Fibroblast of skin of scalp (primary cell): ENCODE measurements at places on chromosomes 11 and 22.
A peak's percentile ranks its signal among the peaks of the same experiment; 100 is the strongest.

- peak; percentile 49 for DNase-seq
Measured at GRCh38 chr11:66335531-66336233, 552 bp downstream of the RIN1 start.

GRCh38 chr11:118128721-118129470, 23.7 kb downstream of the SCN4B start:
- DNase-seq, result no peak

GRCh38 chr11:61102667-61103571, 630 bp downstream of the CD5 start:
- no peak for DNase-seq

- DNase-seq, result peak; percentile 14
Measured at GRCh38 chr11:111602865-111603610, 789 bp downstream of the SIK2 start.

GRCh38 chr11:73528013-73528412, 69.9 kb downstream of the FAM168A start:
- DNase-seq, result no peak

DNA sequence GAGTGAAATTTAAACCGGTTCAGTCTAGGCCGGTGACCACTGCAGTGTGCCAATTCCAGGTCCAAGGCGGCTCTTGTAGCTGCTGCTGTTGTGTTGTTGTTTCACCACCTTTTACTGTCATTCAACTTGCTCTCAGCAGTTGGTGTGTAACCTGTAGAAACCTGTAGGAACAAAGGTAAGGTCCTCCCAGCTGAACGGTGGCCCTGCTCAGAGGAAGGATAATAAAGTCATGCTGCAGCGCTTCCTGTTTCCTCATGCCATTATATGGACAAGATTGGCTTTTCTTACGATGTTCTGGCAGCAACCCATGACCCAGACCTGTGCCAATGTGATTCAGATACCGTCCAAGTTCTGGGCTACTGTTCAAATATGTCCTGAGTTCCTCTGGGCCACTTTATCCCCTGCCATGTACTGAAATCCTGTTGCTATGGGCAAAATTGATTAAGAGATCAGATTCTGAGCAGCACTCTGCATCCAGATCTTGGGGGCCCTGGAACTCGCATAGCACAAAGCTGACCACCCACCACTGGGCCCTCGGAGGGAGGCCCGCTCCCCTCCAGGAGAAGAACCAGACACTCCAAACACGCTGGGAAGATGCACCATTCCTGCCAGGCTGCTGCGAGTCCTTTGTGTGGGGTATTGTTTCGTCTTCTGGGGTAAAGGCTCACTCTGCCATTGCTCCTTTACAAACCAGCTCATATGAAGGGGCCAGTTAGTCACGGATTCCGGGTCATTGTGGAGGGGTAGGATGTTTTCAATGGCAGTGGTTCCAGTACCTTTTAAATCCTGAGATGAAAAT, 13.2 kb downstream of the FAM181B start:
- no peak for DNase-seq

GRCh38 chr22:46267431-46268279, at the start of gene TTC38:
Gene TTC38, plus strand, starts transcription at chr22:46268008. Its CDS starts 32 bp downstream, at chr22:46268040.
- DNase-seq, result peak; percentile 82

GRCh38 chr11:125423247-125423849, 72.7 kb downstream of the FEZ1 start:
- DNase-seq, result no peak
